CD8-positive, alpha-beta T cell (primary cell): ENCODE measurements at places on chromosomes 16 and 17. TPM values are rescaled to one million over a fixed set of nuclear protein-coding genes. Genes with fewer than 3 reads are reported as not detected.

GNGT2 gene
- total RNA-seq: 3.7 TPM

HSD17B1 gene
- 0.52 TPM for total RNA-seq

HBQ1 gene
- total RNA-seq: not detected

CLDN7 gene
- 4.1 TPM for total RNA-seq

MRPL58 gene
- total RNA-seq: 9.2 TPM

DNAI2 gene
- total RNA-seq: 0.35 TPM

ZP2 gene
- not detected for total RNA-seq

DNA sequence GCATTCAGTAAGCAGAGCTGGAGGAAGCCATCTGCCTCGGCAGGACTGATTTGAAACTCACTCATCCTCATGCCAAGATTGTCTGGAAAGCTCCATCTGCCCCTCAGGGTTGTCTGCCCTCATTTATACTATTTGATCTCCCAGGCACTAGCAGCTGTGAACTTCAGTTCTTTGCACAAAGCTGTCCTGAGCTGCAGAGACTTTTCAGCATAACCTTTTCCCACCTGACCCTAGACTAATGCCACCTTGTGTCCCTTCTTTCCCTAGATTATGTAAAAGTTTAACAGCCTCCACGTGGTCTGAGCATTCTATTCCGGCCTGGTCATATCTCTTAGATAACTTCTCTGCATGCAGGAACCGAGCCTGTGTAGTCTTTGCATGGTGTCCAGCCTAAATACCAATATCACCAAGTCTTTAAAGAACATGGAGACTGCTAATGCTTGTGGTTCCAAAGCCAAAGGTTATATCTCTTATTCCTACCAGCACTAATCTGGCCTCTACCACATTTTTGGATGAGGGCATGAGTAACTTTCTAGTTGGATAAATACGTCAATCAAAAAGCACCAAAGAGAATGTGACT, 29.1 kb downstream of the STAT5A start:
- DNase-seq: no peak

DNA sequence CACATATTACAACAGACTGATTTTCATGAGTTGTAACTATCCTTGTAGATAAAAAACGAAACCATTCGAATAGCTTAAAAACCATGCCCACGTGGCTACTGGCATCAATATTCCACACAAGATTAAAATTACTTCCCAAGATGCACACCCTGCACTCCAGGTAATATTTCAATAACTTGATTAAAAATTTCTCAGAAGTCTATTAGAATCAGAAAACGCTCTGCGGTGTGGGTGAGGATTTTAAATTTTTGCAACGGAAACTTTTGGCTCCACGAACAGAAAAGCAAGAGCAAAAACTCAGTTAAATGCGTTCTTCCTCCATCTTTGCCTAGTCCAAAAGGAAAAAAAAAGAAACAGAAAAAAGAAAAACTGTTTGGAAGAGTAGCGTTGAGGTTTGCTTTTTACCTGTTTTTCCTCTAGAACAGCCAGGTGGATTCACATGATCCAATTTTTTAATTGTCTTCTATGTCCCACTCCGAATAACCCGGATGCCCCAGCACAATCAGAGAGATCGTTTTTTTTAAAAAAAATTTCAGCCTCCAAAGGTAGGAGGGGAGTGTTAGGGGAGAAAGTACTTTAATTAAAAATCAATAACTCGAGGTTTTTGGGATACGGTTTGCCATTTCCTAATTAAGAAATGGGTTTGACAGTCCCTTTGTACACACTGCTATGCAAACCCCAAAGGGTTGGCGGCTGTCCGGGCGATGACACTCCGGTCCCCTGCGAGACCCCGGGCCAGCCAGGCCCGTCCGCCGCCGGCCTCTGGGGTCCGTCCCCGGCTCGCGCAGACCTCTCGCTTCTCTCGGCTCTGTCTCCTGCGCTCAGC, 708 bp upstream of the NFAT5 start:
- DNase-seq: no peak

- DNase-seq: no peak
These were observed 19.8 kb downstream of the CCL4 start for GRCh38 chr17:36123431-36123830.

DNA sequence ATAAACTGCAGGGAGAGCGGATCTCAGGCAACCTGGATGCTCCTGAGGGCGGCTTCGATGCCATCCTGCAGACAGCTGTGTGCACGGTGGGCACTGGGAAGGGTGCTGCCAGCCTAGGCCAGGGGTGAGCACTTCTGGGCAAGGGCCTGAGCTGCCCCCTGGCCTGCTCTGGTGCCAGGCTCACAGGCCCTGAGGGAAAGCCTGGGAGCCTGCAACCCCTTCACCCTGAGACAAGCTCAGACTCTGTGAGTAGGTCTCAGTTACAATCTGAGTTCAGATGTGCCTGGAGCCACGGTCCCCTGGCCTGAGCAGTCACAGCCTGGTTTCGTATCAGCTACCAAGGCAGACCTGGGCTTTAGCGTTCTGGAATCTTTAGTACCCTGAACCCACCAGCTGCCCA, 8.1 kb downstream of the ITGB4 start:
- no peak for DNase-seq

DNA sequence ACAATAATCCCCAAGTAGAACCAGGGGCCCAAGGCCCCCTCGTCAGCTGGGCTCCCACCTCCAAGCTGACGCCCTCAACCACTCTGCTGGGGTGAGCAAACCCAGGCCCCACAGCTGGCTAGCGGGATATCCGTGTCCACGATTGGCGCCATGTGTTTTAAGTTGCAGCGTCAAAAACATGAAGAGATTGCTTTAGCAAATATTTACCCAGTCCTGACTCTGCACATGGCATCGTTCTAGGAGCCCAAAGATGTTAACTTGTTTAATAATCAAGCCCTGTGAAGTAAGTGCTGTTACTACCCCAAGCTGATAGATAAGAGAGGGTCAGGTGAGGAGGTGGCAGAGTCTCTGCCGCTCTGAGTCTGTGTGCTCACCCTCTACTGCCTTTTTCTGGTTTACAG, 344 bp upstream of the SEPTIN12 start:
- no peak for DNase-seq

GRCh38 chr17:1060991-1061390, 64.1 kb downstream of the TIMM22 start:
- DNase-seq: no peak

DNA sequence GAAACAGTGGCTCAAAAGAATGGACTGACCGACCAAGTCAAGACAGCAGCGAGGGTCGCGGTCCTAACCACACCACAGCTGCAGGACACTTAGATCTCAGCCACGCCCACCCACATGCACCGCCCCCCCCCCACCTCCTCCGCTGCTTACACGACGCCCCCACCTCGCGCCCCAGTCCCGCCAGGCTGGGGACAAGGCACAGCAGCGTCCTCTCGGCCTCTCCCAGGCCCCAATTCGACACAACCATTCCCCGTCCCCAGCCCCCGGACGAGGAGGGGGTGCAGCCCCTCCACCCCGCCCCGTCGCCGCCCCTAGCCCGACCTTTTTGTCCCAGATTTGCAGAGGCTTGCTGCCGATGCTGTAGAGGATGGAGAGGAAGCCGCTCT, 477 bp downstream of the CFAP20 start:
- DNase-seq: no peak

DNA sequence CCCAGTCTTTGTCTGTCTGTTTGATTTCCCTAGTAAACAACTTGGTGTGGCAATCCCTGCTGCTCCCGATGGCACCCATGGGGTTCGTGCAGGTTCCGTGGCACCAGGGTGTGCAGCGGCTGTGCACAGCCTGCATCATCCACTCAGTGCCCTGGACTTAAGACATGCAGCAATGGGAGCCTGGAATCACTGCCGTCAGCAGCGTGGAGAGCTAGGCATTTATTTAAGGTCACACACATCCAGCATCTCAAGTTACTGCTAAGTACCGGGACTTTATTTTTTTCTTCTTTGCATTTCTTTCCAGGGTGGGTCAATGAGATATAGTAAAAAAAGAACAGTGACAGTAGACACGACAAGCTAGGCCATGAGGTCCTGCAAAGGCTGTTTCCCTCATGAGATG, 2.8 kb downstream of the DHRS7C start:
- DNase-seq: no peak

DNA sequence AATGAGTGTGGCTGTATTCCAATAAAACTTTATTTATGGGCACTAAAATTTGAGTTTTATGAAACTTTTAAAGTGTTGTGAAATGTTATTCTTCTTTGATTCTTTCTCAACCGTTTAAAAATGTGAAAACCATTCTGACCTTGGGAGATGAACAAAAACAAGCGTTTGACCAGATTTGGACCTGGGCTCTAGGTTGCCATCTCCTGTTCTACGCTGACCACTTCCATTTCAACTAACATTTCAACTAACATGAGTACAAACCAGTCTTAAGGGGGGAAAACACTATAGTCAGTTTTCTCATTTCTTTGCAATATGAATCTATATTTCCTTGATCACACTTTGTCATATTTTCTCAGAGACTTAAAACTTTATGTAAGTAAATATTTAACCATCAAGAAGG, 118.4 kb upstream of the IRX5 start:
- DNase-seq: no peak

DNA sequence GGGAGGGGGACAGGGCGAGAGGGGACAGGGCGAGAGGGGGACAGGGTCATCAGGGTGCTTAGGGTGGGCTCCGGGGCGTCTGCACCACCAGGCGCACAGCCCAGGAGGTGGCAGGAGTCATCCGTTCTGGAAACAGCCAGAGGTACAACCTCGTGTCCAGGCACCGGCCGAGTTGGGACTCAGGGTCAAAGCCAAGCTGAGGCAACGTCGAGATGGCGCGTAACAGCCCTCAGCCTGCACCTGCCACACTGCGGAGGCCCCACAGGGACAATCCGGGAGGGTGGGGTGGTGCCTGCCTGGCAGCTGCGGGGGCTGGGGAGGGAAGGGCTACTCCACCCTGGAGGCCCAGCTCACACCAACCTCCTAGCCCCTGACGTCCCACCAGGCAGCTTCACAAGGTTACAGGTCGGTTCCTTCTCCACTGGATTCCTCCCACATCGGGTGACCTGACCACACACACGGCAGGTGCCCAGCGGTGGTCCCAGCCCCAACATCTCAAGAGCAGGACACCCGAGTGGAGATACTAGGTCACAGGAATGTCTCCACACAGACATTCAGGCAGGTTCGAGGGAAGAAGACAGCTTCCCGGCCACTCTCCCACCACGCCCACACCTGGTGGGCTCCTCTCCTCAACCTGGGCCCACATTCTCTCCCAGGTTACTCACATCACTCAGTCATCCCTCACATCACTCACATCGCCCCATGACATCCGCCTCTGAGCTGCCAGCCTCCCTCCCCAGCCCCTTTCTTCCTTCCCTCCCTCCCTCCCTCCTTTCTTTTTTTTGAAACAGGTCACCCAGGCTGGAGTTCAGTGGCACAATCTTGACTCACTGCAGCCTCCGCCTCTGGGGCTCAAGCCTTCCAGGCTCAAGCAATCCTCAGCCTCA, 47.3 kb downstream of the RPH3AL start:
- DNase-seq: no peak

DNA sequence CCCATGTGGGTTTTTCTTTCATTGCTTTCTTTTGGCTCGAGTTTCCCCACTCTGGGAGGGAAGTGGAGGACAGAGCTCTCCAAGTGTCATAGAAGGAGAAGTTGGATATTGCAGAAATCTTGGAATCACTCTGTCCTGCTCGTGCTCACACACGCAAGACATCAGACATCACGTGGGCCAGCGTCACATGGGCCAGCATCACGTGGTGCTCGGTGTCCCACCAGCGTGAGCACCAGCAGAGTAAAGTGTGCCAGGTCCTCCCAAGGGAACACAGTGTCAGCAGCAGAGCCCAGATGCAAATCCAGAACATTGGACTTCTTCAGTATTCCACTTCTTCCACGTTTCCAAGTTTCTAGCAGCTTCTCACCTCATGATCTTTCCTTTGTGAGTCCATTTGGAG, 327.0 kb downstream of the FOXL1 start:
- DNase-seq: no peak
